ENCODE measurements at places on chromosomes 2 and 18.

- DNase-seq, result no peak
These were observed 85.4 kb upstream of the ATG16L1 start for GRCh38 chr2:233165895-233166661.

GRCh38 chr18:12401881-12402280, 5.8 kb upstream of the PRELID3A start:
- no peak for DNase-seq

DNA sequence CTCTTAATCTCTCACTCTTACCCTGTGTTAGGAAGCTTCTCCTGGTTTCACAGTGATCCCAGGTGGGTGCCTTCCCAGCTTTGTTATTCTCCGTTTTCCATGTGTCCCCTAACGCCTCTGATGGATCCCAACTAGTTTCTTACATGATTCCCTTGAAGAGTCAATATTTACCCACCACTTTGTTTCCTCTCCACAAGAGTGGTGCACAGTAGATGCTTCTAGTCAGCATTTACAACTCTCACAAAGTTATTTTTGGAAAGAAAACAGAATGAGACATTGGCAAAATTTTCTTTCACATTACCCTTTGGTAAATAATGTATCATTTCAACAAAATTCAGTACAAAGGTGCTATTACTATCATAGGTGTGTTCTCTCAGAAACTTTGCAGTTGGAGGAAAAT, 1611.1 kb upstream of the ZEB2 start:
- no peak for DNase-seq

DNA sequence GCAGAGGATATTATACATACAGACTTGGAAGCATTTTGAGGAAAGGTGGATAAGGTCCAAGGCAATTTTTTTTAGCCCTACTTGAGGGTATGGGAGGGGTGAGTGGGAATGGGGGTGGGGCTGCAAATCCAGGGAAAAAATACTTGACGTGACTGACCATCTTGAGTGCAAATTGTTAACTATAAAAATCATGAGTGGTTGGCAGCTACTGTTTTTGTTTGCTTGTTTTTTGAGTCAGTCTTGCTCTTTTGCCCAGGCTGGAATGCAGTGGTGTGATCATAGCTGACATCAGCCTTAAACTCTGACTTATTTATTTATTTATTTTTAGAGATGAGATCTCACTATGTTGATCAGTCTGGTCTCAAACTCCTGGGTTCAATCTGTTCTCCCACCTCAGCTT, 458.8 kb downstream of the PIK3C3 start:
- no peak for DNase-seq

GRCh38 chr2:75560022-75560767, 544 bp downstream of the EVA1A start:
- no peak for DNase-seq

- no peak for DNase-seq
These were observed 201.2 kb downstream of the CMPK2 start for GRCh38 chr2:6664332-6665061.

Measured in globus pallidus (tissue), 1 donor.